ENCODE measurements at places on chromosomes 7 and 10.

DNA sequence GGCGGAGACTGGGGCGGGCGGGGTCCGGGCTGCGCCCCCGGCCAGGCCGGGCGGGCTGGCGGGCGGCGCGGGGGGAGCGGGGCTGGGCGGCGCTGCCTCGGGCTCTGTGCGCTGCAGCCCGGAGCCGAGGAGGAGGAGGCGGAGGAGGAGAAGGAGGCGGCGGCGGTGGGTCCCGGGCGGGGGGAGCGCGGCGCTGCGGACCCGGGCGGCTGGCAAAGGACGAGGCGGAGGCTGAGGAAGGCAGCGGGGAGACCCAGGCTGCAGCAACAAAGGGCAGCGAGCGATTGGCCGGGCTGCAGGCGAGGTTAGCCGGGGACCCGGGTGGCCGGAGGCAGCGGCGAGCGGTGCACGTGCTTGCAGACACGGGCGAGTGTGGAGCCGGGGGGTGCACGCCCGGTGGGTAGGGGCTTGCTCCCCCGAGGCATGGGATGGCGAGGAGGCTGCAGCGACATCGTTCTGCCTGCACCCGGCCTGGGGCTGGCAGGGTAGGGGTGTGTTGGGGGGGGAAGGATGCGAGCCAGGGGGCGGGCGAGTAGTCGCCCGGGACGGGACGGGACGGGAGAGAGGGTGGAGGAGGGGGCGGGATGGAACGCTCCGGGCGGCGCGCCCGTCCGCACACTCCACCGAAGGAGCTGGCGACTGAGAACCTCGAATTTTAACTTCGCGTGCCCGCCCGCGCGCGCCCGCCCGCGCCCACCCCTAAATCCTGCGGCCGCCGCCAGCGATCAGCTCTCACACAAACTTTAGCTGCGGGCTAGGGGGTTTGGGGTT is 844 bp upstream of the KAT6B start:
- DNase-seq = no peak

DNA sequence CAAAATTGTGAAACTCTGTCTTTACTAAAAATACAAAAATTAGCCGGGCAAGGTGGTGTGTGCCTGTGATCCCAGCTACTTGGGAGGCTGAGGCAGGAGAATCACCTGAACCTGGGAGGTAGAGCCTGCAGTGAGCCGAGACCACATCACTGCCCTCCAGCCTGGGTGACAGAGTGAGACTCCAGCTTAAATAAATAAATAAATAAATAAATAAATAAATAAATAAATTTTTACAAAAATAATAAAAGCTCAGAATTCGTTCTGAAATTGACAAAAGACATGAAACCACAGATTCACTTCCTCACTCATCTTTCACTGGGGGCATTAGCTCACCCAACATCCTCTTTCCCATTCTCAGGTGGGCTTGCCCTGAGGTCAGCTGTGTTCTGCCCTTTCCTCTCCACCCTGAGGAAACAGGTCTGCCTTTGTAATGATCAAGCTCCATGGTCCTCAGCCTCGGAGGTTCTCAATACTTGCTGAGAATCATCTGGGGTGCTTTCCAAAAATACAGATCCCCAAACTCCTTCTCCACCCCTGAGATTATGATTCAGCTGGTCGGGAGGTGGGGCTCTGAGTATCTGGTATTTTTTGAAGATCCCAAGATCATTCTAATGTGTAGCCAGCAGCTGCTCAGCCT is 29.2 kb upstream of the APBB1IP start:
- no peak for DNase-seq

- no peak for DNase-seq
These were observed 218.0 kb downstream of the WDR37 start for GRCh38 chr10:1274111-1274661.

- no peak for DNase-seq
These were observed 151.5 kb downstream of the LRRTM3 start for GRCh38 chr10:67077376-67077775.

- peak; percentile 46 for DNase-seq
These were observed 169.7 kb downstream of the NRF1 start for GRCh38 chr7:129780974-129781927.

DNA sequence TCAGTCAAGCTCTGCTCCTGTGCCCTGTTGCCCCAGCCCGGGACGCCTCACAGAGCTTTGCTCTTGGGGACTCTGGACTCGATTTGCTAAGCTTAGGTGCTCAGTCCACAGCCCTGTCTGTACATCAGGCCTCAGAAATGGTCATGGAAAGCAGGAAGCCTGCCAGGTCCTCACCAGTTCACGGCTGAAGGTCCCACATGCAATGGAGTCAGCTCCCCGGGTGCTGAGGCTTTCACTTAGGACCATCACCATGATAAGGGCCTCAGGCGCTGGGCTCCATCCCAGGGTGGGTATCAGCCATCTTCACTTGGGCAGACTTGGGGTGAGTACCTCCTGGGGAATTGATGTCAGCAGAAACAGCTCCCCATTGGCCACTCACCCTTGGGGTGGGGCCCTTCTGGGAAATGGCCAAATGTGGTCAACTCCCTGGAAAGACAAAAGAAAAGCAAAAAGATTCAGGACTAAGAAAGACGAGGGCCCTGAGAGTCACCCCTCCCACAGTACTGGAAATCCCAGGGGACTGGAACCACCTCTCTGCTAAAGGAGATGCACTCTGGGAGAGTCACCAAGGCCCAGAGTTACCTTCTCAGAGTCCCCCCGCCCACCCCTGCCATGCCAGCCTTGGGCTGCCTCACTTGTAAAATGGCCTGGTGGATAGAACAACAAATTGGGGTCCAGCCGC is 37.6 kb downstream of the FAM53B start:
- DNase-seq = no peak

- no peak for DNase-seq
These were observed 424.9 kb upstream of the AUTS2 start for GRCh38 chr7:69173341-69173740.

- no peak for DNase-seq
These were observed 52.6 kb downstream of the MACC1 start for GRCh38 chr7:20164425-20165145.

DNA sequence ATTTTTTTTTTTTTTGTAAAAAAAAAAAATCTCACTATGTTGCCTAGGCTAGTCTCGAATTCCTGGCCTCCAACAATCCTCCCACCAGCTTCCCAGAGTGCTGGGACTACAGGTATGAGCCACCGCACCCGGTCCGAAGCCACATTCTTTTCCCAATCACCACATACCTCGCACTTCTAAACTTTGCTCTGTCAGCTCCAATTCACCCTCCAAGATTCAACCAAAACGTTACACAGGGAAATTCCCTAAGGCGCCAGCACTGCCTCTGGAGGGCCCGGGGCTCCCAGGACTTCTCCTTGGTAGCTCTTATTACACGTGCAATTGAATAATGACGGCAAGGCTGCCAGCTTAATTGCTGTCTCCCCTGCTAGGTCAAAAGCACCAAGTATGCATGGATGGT is 10.3 kb upstream of the DNAAF5 start:
- DNase-seq = no peak

DNA sequence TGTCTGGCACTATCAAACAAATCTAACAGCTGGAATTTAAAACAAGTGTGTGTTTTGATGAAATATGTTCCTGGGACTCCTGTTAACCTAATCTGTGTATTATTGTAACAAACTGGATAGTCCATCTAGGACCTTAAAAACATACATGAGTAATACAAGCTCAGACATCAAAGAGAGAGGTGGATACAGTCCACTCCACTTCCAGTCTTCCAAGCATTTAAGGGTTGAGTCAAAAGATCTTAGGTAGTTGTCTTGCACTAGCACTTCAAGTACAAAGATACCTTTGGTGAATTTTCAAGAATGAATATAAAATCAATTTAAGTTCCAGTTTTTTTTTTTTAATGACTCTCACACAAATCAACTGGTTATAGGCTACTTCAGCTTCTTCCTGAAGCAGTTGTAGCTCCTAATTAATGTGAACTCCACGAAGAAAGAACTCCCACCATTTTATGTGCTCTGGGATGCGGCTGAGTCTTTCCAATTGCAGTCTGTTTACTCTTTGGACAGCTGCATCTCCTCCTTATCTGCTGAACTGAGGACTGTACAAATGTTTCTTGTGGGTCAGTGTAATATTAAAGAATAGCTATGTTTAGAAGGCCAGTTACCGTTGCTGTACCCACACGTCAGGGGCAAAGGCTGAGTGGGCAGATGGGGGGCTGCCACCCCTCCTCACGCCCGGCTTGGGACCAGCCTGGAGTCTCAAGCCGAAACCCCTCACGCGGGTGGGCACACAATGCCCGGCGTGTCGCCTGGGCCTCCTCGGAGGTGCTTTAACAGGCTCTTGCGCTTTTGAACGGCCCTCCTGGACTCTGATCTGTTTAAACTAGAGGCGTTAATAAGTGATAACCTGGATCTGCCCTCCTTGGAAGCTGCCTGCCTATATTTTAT is 2.9 kb upstream of the IGF2BP3 start:
- no peak for DNase-seq

- DNase-seq = no peak
These were observed 55.5 kb upstream of the CABCOCO1 start for GRCh38 chr10:61606959-61607907.

DNA sequence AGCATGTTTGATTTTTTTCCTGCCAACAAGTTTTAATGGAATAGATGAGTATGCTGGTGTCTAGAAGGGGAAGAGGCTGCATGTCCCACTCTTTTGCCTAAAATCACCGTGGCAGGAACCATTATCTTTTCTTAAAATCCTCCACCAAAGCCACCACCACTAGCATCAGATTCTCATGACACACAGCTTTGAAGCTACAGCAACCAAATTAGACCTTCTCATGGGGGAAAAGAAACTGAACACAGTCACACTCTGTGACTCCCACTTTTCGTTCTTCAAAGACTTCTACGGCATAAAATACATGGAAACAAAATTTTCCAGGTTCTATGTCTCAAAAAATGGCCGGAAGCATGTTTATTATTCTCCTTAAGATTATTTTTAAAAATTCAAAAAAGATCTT is 81.8 kb downstream of the SGMS1 start:
- DNase-seq = no peak

DNA sequence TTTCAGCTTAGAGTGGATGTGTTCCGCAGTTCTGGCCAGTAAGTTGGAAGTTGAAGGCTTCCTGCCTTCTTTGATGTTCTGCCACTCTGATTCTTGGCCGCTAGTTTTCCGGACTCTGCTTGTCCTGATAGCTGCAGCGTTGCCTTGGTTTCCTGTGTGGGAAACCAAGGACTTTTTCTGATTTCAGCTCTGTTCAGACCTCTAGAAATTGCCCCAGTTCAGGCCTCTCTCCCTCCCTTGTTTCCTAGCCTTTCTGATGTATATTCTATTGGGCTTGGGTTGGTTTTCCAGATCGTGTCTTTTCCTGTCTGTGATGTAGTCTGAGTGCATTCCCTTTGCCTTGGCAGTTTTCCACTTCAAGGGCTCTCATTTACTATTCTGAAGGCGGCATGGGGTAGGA is 318.7 kb downstream of the BBS9 start:
- peak; percentile 3 for DNase-seq

DNA sequence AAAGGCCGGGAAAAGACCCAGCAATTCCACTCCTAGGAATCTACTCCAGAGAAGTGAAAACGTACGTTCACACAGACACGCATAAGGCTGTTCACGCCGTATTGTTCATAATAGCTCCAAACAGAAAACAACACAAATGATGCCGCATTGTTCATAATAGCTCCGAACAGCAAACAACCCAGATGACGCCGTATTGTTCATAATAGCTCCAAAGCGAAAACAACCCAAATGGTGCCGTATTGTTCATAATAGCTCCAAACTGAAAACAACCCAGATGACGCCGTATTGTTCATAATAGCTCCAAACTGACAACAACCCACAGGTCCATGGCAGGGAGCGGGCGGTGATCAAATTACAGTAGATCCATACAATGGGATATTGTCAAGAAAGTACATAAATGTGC is 85.2 kb upstream of the DNAAF5 start:
- DNase-seq = peak; percentile 94

GRCh38 chr10:70967591-70968587 is 79.5 kb upstream of the PCBD1 start:
- DNase-seq = no peak

GRCh38 chr7:99784007-99784406 is at the start of gene CYP3A4:
CYP3A4 (minus strand) TSS chr7:99784184; CDS start chr7:99784081, 103 bp downstream.
- DNase-seq = no peak

DNA sequence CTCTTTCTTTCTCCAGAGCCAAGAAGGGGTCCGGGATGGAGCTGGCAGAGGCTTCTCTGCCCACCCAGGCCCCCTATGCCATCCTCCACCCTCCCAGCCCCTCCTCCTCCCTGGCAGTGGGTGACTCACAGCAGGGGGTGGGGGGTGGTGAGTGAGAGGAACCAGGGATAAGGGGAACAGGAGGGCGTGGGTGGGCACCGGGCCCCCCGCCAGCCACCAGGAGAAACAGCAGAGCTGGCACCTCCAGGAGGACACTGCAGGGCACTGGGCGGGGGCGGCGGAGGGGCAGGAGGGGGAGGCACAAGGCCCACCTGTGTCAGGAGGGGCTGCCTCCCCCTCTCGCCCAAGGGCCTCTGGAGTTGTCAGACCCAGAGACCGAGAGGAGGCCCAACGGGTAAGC is 56.0 kb downstream of the CAMK2B start:
- DNase-seq = no peak

- DNase-seq = no peak
These were observed 89.6 kb downstream of the CHRM2 start for GRCh38 chr7:136958016-136958415.

- DNase-seq = no peak
These were observed 1.2 kb downstream of the FLNC start for GRCh38 chr7:128831178-128831993.

DNA sequence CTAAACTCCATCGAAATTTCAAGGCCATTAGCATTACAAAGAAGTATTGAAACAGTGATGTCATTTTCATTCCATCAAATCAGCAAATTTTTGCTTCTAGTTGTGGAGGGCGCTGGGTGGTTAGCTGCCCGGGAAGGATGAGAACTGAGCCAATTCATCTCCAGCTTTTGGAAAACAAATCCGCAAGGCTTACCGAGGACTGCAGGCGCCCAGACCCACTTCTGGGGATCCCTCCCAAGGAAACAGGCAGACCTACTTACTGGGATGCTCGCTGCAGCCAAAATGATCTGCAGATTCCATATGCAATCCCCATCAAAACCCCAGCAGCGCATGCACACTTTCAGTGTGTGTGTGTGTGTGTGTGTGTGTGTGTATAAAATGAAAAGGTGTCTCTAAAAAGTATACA is 19.2 kb downstream of the TNRC18 start:
- no peak for DNase-seq

- DNase-seq = no peak
These were observed 101.9 kb upstream of the HGF start for GRCh38 chr7:81871606-81872265.

GRCh38 chr7:5709347-5709950 is 72.0 kb downstream of the RNF216 start:
- DNase-seq = no peak

Measured in NCI-H2029 (cell line).